ENCODE measurements at places on chromosomes 3 and 15. TPM values are rescaled to one million over a fixed set of nuclear protein-coding genes. Genes with fewer than 3 reads are reported as not detected.

ESYT3 gene
- polyA plus RNA-seq, result 18.7 TPM

CCDC32 gene
- 30.1 TPM for polyA plus RNA-seq

DNA sequence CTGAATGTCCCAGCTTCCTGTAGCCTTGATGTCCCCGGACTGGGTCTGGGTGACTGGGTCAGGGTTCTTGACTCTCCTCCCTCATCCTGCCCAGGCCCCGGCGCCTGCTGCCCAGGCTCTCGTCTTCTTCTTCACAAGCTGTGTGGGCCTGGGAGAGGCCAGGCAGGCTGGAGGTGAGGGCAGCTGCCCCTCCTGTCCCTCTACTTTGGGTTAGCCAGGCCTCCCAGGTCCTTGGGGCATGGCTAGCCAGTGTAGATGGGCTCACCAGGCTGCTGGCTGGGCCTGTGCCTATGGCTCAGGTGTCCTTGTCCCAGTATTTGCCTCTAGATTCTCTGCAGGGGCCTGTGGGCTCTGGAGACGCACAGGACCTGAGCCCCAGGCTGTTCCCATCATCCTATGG lies 31.8 kb downstream of the TKT start:
- peaks cover 3% of the 10 kb centered on the region for H3K36me3 ChIP-seq
- peaks cover 5% of the 10 kb centered on the region for H3K4me1 ChIP-seq
- H3K27ac ChIP-seq, result no peak overlapping the region
- DNase-seq, result no peak
- no peaks in the 10 kb centered on the region for H3K27me3 ChIP-seq

GRCh38 chr3:127448161-127448561 lies 142.4 kb downstream of the TPRA1 start:
- no peak for DNase-seq
- no peak overlapping the region for H3K27ac ChIP-seq
- no peaks in the 10 kb centered on the region for H3K4me1 ChIP-seq
- H3K27me3 ChIP-seq, result no peaks in the 10 kb centered on the region
- H3K4me3 ChIP-seq, result no peak overlapping the region

GRCh38 chr3:99884484-99884883 lies 66.8 kb downstream of the CMSS1 start:
- no peaks in the 10 kb centered on the region for H3K27me3 ChIP-seq
- no peak for DNase-seq
- H3K27ac ChIP-seq, result no peak overlapping the region
- H3K4me1 ChIP-seq, result peaks cover 2% of the 10 kb centered on the region

- H3K4me3 ChIP-seq, result no peak overlapping the region
- no peaks in the 10 kb centered on the region for H3K4me1 ChIP-seq
- no peaks in the 10 kb centered on the region for H3K27me3 ChIP-seq
- DNase-seq, result no peak
These were observed 94.3 kb upstream of the PFN2 start for GRCh38 chr3:150064971-150065370.

DNA sequence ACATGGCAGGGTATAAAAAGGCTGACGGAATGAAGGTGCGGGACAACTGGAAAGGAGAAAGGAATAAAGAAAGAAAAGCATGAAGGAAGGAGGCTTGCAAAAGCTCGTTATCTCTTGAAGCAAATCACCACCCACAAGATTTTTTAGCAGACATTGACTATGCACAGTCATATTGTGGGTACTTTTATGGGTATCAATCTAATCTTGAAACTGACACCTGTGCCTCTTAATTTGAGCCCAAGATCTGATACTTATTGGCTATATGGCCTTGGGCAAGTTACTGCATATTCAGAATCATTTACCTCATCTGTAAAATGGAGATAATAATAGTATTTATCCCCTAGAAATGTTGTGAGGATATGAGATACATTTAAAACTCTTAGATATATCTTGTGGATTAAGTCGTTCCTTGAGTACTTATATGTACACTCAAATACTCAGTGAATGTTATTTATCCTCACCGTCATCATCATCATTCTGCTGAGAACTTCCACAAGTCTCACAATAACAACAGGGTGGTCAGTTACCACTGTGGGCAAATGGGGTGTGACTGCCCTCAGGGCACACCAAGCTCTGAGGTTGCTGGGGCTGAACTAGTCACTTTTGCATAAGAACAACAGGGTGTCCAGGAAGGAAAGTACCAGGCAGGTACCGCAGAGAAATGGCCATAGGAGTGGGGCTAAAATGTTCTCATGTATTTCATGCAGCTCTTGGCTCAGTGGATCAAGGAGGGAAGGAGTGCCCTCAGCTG lies 266.1 kb downstream of the SLC9A9 start:
- no peak for DNase-seq
- no peaks in the 10 kb centered on the region for H3K36me3 ChIP-seq
- no peak overlapping the region for H3K27ac ChIP-seq
- no peaks in the 10 kb centered on the region for H3K4me1 ChIP-seq
- no peak overlapping the region for H3K4me3 ChIP-seq
- no peaks in the 10 kb centered on the region for H3K27me3 ChIP-seq
